Fibroblast of skin of left quadriceps (primary cell): ENCODE measurements at places on chromosomes 4 and X.

GRCh38 chrX:53268173-53268572, 13.2 kb downstream of the IQSEC2 start:
- no peak for DNase-seq

GRCh38 chr4:4259484-4260100, 11.6 kb upstream of the TMEM128 start:
- no peak for DNase-seq

DNA sequence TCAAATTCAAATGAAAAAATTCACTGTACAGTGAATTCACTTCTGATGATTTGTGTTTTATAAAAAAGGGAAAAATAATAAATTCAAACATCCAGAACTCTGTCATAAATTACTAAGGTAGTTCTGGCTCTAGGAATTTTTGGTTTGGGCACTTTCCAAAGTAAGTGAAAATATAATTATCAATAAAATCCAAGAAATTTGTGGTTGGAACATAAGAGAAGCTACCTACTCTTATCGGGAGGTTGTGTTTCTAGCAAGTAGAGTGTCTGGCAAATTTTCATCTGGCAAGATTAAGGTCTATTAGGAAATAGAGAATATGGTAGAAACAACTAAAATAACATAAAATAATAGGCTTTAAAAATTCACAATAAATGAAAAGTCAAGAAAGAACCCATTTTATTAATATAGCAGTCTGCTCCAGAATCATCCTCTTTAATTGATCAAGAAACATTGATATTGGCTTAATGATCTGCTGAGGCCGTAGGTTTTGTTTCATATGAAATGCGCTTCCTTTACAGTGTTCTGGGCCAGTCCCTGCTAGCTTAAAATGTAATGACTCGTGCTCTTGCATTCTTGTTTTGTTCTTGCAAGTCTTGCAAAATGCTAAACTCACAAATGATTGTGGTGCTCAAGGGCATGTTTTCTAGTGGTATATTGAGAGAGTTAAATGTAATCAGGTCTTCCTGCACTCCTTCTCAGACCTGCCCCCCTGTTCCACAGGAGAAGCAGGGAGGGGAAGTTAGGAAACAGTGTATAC, 331.4 kb downstream of the RAPGEF2 start:
- DNase-seq = no peak

GRCh38 chr4:185256446-185256845, 47.0 kb downstream of the SNX25 start:
- DNase-seq = no peak

GRCh38 chr4:48653217-48654014, 126.7 kb downstream of the FRYL start:
- no peak for DNase-seq

- DNase-seq = no peak
These were observed 985 bp upstream of the CXCL11 start for GRCh38 chr4:76036855-76037254.

GRCh38 chr4:125350470-125351135, 35.8 kb downstream of the FAT4 start:
- no peak for DNase-seq

- no peak for DNase-seq
These were observed 186.3 kb downstream of the SLC7A11 start for GRCh38 chr4:138055890-138056289.

GRCh38 chrX:117508021-117508420, 608.6 kb downstream of the KLHL13 start:
- no peak for DNase-seq

- DNase-seq = no peak
These were observed 12.8 kb upstream of the CRMP1 start for GRCh38 chr4:5905714-5906113.

- no peak for DNase-seq
These were observed 195.4 kb upstream of the PPP1R2C start for GRCh38 chrX:42973321-42973720.
